ENCODE measurements at places on chromosomes 7 and 10.

GRCh38 chr10:97612386-97612785 is 20.9 kb downstream of the MORN4 start:
- no peaks in the 10 kb centered on the region for H3K4me1 ChIP-seq
- peak; percentile 61 for ATAC-seq
- H3K27ac ChIP-seq, result no peak overlapping the region
- no peak overlapping the region for H3K4me3 ChIP-seq
- H3K27me3 ChIP-seq, result no peaks in the 10 kb centered on the region

DNA sequence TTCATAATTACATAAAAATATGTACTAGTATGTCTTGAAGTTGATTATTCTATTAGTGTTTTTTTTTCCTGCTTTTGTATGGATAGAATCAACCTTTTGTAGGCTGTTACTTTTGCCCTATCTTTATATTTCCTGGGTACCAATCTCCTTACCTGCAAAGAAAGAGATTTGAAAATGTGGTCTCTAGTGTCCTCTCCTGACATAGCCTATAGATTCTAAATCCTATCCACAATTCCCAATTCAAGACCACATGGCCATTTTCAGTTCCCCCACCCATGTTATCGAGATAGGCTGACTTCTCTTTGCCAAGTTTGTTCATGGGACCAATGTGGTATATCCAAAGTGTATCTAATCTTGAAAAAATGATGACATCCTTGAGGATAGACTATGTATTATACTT is 269.4 kb upstream of the SEMA3D start:
- H3K4me3 ChIP-seq, result no peak overlapping the region
- no peaks in the 10 kb centered on the region for H3K36me3 ChIP-seq
- no peak overlapping the region for H3K27ac ChIP-seq
- H3K4me1 ChIP-seq, result no peaks in the 10 kb centered on the region
- no peak for ATAC-seq

DNA sequence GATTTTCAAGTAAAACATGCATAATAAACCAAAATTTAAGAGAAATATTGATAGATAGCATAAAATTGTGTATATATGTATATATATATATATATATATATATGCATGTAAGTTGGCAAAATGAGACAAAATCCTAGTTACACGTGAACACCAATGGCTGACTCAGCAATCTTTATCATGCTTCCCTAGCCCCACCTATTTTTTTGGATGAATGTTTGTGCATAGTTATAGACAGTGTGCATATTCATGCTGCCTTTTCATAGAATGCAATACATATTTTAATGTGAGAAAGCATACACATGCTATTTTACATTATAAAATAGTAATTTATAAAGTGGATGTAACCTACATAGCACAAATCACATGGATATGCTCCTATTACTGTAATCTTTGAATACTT is 230.3 kb downstream of the SH2D4B start:
- no peak overlapping the region for H3K27ac ChIP-seq
- H3K4me1 ChIP-seq, result no peaks in the 10 kb centered on the region
- no peaks in the 10 kb centered on the region for H3K36me3 ChIP-seq
- no peak for ATAC-seq
- peaks cover 11% of the 10 kb centered on the region for H3K27me3 ChIP-seq

GRCh38 chr10:45410807-45411606 is 37.0 kb downstream of the ALOX5 start:
- H3K4me1 ChIP-seq, result peaks cover 15% of the 10 kb centered on the region
- H3K27ac ChIP-seq, result peak overlapping the region; percentile 45
- H3K36me3 ChIP-seq, result no peaks in the 10 kb centered on the region
- peak; percentile 96 for ATAC-seq
- H3K27me3 ChIP-seq, result no peaks in the 10 kb centered on the region

DNA sequence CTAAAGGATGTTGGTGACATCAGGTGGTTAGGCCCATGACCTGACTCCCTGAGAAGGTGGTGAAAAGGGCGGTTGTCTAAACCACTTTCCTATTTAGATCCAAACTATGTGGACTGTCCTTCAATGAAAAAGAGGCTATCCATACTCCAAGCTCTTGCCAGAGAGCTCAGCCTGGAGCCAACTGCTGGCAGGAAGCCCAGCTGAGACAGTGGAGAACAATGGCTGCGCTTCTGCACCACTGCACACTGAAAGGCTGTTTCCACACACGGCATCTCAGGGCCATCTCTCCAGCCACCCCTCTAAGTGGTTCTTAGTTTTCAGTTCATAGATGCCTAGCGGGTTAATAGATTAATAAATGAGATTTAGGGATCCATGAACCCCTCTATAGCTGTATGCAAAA is 488.8 kb upstream of the ZMIZ1 start:
- H3K27me3 ChIP-seq, result no peaks in the 10 kb centered on the region
- no peak overlapping the region for H3K4me3 ChIP-seq
- ATAC-seq, result no peak
- no peaks in the 10 kb centered on the region for H3K36me3 ChIP-seq
- H3K27ac ChIP-seq, result no peak overlapping the region

- no peaks in the 10 kb centered on the region for H3K27me3 ChIP-seq
- no peak overlapping the region for H3K27ac ChIP-seq
- peaks cover 5% of the 10 kb centered on the region for H3K4me1 ChIP-seq
- ATAC-seq, result no peak
- H3K4me3 ChIP-seq, result no peak overlapping the region
Observed at GRCh38 chr10:92891885-92892690, 43.8 kb downstream of the EXOC6 start.

DNA sequence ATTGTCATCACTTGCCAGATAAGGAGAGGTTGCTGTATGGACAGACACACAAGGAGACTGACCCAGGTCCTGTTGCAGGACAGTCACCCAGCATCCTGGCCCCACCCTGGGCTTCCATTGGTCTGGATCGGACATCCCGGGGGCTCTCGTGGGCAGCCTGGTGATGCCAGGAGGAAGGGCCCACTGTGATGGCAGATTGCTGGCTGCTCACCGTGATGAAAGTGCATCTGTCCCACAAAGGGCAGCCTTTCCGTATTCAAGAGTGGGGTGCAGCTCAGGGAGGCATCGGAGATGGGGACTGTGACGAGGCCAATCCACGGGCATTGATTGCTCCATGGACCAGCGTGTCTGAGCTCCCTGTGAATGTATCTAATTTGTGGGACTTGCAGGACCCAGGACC is 41.3 kb downstream of the PRKAG2 start:
- H3K36me3 ChIP-seq, result no peaks in the 10 kb centered on the region
- no peaks in the 10 kb centered on the region for H3K27me3 ChIP-seq
- H3K4me3 ChIP-seq, result no peak overlapping the region
- H3K4me1 ChIP-seq, result peaks cover 14% of the 10 kb centered on the region
- peak overlapping the region; percentile 47 for H3K27ac ChIP-seq

DNA sequence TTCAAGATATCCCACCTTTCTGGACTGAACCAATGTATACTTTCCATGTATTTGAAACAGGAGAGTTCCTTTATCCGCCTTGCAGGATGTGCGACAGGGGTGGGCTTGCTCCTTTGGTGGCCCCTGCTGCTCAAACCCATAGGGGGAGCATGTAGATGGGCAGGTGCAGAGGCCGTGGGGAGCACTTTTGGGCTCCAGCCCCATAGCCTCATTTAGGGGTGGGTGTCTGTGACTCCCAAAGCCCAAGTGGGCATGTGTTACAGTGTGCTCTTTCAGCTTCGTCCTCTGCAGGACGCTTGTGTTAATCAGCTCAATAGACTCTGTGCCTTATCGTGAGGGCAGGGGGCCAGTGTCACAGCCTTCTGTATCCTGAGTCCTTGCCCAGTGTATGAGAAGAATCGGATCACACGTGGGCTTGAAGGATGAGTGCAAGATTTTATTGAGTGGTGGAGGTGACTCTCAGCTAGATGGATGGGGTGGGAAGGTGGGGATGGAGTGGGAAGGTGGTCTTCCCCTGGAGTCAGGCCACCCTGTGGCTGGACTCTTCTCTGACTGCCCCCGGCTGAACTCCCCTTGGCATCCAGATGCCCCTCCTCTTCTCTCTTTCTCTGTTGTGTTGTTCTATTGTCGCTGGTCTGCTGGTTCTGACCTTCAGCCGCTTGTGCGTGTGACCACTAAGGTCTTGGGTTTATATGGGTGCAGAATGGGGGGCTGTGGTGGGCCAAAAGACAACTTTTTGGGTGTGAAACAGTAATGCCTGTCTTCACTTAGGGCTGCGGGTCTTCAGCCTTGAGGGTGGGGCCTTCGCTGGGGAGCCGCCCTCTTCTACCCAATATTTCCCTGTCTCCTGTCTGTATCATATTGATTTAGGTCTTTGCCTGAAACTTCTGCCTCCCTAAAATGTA is 262.2 kb downstream of the GLRX3 start:
- H3K4me3 ChIP-seq, result no peak overlapping the region
- H3K27ac ChIP-seq, result no peak overlapping the region
- no peaks in the 10 kb centered on the region for H3K36me3 ChIP-seq
- no peak for ATAC-seq

DNA sequence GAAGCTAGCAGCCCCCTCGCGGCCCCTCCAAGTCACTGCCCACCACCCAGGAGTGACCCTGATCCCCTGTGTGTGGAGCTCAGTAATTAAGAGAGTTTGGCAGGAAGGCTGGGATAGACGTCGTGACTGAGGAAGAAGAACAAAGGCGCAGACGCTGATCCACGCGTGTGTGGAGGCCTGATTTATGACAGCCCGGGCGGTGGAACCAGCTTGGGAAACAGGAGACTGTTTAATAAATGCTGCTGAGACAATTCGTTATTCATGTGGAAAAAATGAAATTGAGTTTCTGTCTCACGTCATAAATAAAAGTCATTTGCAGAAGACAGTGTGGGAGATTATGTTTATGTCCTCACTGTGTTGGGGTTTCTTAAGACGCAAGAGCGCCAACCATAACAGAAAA is 130.8 kb downstream of the ELFN1 start:
- H3K27me3 ChIP-seq, result peaks cover 9% of the 10 kb centered on the region
- no peak for ATAC-seq
- no peaks in the 10 kb centered on the region for H3K4me1 ChIP-seq
- H3K36me3 ChIP-seq, result no peaks in the 10 kb centered on the region
- H3K4me3 ChIP-seq, result no peak overlapping the region

- no peak for ATAC-seq
- H3K36me3 ChIP-seq, result peaks cover 50% of the 10 kb centered on the region
- H3K4me3 ChIP-seq, result no peak overlapping the region
- H3K4me1 ChIP-seq, result no peaks in the 10 kb centered on the region
- no peaks in the 10 kb centered on the region for H3K27me3 ChIP-seq
- no peak overlapping the region for H3K27ac ChIP-seq
Observed at GRCh38 chr10:124837687-124838086, 36.1 kb downstream of the ABRAXAS2 start.

DNA sequence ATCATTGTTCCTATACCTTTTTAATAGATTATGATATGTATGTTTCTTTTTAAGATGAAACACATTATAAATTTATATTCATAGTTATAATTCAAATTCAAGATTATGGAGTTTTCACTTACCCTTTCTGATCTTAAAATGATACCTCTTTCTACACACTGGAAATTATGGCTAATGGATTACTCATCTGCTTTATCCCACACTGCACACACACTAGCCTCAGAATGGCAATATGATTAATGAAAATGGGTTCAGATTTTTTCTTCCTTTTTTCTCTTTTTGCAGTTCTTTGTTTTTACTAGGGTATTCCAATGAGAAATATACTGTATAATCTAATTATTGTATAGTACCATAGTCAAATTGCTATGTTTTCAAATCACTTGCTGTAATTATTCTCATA is 82.3 kb upstream of the FZD1 start:
- H3K4me1 ChIP-seq, result no peaks in the 10 kb centered on the region
- no peaks in the 10 kb centered on the region for H3K36me3 ChIP-seq
- H3K27me3 ChIP-seq, result no peaks in the 10 kb centered on the region

DNA sequence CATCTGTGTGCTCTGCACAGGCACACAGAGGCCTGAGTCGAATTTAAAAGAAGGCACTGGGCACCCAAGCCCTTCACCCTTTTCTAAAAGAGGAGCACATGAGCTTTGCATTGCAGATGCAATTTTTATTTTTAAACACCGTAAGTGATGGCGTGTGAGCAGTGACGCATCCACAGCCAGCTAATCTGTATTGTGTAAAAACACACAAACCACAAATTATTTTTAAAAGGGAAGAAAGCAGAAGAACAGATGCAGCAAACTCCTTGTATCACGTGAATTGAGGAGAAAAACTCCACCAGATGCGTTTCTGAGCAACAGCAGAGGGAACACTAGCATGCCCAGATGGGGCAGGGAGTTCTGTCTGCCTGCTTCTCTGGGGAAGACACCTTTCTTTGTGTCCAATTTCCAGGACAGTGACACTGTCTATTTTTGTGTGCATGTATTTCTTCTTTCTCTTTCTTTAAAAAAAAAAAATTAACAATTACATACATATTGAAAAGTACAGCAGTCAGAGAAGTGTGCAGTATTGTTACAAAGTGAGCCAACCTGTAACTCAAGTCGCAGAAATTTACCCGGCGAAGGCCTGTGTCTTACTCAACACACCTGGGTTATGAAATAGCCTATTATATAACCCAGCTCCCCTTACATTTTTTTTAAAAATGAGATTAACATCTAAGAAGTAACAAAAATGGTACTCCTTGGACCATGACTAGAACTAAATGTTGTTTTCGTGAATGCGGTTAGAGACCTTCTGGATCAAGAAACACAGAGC is 39.2 kb downstream of the EEPD1 start:
- no peak overlapping the region for H3K27ac ChIP-seq
- H3K36me3 ChIP-seq, result no peaks in the 10 kb centered on the region
- H3K4me3 ChIP-seq, result no peak overlapping the region
- no peak for ATAC-seq
- no peaks in the 10 kb centered on the region for H3K27me3 ChIP-seq

DNA sequence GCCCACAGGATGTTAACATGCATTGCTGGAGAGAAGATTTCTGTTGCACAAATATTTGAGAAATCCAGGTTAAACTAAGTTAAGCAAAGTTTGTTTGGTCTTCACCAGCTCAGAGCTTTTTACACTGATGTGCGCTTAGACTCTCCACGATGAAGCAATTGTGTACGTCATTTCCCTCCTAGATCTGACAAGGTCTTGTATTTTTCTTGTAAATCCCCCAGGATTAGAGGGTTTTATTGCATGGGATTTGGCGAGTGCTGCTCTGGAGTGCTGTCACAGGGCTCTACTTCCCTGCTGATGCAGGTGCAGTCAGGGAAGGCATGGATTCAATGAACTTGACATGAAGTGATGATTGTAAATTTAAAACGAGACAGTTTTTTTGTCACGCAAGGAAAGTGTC is 173.3 kb downstream of the PDE1C start:
- no peak overlapping the region for H3K27ac ChIP-seq
- no peaks in the 10 kb centered on the region for H3K4me1 ChIP-seq
- no peak overlapping the region for H3K4me3 ChIP-seq

DNA sequence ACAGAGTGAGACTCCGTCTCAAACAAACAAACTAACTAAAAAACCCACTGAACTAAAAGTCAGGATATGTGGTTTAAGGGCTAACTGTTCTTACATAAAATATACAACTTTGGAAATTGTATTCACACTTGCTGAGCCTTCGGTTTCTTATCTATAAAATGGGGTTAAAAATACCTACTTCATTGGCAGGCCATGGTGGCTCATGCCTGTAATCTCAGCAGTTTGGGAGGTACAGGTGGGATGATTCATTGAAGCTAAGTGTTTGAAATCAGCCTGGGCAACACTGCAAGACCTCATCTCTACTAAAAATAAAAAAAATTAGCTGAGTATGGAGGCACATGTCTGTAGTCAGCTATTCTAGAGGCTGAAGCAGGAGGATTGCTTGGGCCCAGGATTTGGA is 115.4 kb upstream of the KLF6 start:
- no peaks in the 10 kb centered on the region for H3K36me3 ChIP-seq
- H3K4me3 ChIP-seq, result no peak overlapping the region
- peaks cover 37% of the 10 kb centered on the region for H3K4me1 ChIP-seq
- peak overlapping the region; percentile 90 for H3K27ac ChIP-seq
- no peaks in the 10 kb centered on the region for H3K27me3 ChIP-seq
